ENCODE measurements at places on chromosomes 5 and 9.

DNA sequence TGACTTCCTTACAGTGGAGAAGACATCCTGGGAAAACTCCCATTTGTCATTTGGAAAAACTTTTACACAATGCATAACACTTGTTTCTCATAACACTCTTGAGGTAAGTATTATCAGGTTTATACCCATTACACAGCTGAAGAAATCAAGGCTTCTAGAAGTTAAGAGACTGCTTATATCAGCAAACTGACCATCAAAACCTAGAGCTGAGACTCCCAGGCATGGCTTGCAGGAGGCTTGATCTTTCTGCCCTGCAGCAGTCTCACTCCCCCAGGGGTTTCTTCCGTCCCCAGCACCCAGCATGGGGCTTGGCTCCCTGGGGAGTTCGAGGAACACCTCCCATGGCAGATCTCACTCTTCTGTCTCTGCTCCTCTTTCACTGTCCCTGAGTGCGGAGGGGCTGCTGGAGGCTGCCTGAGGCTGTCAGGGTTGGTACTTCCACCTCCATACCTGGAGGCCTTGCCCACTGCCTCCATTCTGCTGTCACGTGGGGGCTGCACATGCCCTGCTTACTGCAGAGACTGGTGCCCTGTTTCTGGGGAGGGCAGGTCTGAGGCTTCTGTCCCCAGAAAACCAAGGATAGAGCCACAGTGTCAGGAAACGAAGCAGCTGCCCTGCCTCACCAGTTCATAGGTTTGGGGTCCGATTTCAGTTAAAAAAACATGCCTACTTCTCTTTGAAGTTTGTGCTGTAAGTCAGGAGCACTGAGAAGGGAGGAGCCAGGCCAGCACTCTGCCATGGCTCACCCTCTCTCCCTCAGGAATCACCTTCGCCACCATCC, 202.5 kb downstream of the PAX5 start:
- DNase-seq, result no peak

- DNase-seq, result peak; percentile 44
These were observed 18.5 kb downstream of the DDX31 start for GRCh38 chr9:132651259-132651658.

GRCh38 chr5:167063788-167064187, 1227.7 kb upstream of the WWC1 start:
- DNase-seq, result no peak

- peak; percentile 99 for DNase-seq
These were observed at the start of gene TENT4A for GRCh38 chr5:6713274-6714225. TSS of gene TENT4A (plus strand) at chr5:6713432. CDS start at chr5:6713984, 552 bp downstream.

- DNase-seq, result no peak
These were observed at the start of gene CDH12 for GRCh38 chr5:22852807-22853660. TSS of gene CDH12 (minus strand) at chr5:22853344.

DNA sequence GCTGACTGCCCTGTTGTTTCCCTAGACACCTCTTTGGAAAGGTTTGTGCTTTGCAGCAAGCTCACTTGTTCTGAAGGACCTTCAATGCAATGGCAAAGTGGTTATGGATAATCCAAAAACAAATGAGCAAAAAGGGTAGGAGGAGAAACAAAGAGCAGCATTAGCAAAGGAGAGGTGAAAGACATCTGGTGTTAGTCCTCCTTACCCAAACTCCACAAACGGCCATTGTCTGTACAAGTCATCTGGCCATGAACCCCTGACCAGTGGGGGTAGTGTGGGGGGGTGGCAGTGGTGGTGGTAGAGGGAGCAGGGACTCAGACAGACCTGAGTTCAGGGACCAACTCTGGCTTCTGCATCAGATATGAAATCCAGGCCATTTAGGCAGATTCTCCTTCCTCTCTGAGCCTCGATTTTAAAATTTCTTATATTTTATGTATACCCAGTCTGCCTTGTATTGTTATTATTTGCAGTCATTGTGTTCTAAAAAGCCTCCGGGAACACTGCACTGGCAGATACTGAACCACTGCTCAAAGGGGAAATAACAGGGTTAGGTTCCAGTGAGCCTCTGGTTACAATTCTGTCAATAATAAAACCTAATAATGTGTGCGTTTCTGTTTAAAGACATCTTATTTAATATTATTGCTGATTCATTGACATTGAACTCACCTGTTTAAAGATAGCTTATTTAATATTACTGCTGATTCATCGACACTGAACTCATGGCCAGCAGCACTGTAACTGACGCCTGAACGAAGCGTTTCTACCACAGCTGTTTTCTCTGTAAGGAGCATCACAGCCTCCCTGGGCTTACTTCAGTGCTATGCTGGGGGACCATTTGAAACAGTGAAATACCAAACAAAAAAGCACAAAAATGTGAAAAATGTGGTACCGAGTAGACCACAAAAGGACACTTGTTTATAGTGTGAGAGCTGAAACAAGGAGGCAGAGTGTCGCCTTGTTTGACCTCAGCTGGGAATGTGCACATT, 156.0 kb downstream of the SEC61B start:
- peak; percentile 43 for DNase-seq

GRCh38 chr9:9924376-9924775, 688.4 kb downstream of the PTPRD start:
- DNase-seq, result no peak

- no peak for DNase-seq
These were observed 22.3 kb downstream of the FBXW2 start for GRCh38 chr9:120770931-120771330.
